ENCODE measurements at places on chromosomes 2 and 18. TPM values are rescaled to one million over a fixed set of nuclear protein-coding genes. Genes with fewer than 3 reads are reported as not detected.

The EPAS1 gene
- 24.7 TPM for polyA plus RNA-seq

The ANTXR1 gene
- polyA plus RNA-seq, result 5.0 TPM

The COX5B gene
- 656 TPM for polyA plus RNA-seq

The MALL gene
- polyA plus RNA-seq, result 264 TPM

Measured in esophagus (tissue), 2 donors.